ENCODE measurements at places on chromosomes 1 and 21.

- DNase-seq, result no peak
Measured at GRCh38 chr1:81804312-81804711, 3.6 kb downstream of the ADGRL2 start.

GRCh38 chr1:7145947-7146346 lies 360.7 kb downstream of the CAMTA1 start:
- DNase-seq, result no peak

DNA sequence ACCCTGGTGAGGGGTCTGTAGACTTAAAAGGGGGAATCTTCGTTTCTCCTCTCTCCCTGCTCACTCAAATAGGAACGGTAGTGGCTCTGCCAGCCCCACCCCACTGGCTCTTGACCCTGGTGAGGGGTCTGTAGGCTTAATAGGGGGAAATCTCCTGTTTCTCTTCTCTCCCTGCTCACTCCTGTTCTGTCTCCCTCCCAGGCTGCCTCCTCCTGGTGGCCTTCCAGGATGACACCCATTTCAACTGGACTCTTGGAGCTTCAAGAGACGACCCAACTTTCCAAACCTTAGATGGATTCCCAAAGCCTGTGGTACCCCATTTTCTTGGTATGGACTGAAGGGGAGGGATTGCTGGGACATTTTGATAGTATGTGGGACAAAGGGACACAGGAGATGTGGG lies 1.4 kb upstream of the EPHB2 start:
- no peak for DNase-seq

- no peak for DNase-seq
Measured at GRCh38 chr1:54332781-54333585, 73.2 kb downstream of the SSBP3 start.

DNA sequence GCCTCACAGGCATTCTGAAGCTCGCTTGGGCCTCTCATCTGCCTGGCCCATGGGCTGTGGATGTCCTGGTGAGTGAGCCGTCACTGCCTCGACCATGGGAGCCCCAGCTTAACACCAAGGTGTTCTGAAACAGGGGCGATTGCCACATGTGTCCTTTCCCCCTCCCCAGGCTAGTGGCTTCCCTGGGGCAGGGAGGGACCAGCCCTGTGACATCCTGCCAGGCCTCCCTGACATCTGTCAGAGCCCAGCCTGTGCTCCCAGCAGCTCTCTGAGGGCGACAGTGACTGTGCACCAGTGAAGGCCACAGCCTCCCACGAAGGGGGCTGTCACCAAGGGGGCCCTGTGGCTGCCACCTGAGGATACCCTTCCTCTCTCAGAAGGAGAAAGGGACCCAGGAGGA lies 35.9 kb upstream of the CCDC27 start:
- DNase-seq, result no peak

Data from BJ (cell line).